ENCODE measurements at places on chromosomes 7 and 10. TPM values are rescaled to one million over a fixed set of nuclear protein-coding genes. Genes with fewer than 3 reads are reported as not detected.

DNA sequence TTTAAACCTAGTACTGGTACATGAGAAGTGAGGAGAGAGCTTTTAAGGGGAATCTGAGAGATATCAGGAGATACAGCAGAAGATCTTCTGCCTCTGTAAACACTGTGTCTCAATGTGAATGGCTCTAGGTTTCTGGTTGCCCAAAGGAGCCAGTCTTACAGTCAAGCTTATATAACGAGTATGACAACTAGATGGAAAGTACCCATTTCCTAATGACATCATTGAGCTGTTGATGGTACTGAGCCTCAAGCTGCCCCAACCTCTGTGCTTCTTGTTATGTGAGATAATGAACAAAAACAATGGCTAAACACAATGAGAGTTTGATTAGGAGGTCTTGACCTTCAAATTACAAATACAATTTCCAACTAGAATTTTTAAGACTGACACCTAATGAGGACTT is 451.5 kb downstream of the SORCS1 start:
- no peak for DNase-seq

The TFR2 gene
- total RNA-seq, result 0.29 TPM

The GBX1 gene
- total RNA-seq, result not detected

- DNase-seq, result no peak
These were observed 51.5 kb downstream of the CCDC71L start for GRCh38 chr7:106609416-106609815.

The TEX36 gene
- not detected for total RNA-seq

GRCh38 chr10:106557951-106558733 is 606.4 kb downstream of the SORCS1 start:
- DNase-seq, result no peak

- DNase-seq, result no peak
These were observed 38.4 kb upstream of the ANAPC16 start for GRCh38 chr10:72177454-72177853.

DNA sequence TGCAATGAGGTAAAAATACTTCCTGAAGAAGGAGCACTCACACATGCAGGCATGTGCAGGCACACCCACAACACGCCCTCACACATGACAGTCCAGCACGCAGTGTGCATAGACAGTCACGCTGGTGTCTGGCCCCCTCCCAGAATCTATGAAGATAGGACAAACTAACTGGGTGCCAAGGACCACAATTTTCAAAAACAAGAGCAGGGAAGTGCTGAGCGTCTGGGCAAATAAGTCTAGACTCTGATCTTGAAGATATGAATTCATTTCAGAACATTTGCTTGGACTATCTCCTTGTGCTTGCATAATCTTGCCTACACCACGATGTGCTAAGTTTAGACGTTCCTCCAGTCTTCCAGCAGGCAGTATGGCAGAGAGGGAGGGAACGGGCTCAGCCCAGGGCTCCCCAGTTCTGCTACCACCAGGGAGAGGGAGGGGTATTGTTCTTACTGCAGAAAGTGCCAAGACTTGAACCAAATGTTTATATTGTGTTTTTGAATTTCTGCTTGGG is 276.5 kb upstream of the KLF6 start:
- no peak for DNase-seq

The CPXM2 gene
- total RNA-seq, result 1.4 TPM

GRCh38 chr7:65980478-65981250 is 1.3 kb downstream of the GUSB start:
- peak; percentile 24 for DNase-seq

- no peak for DNase-seq
These were observed 3.1 kb upstream of the ELFN1 start for GRCh38 chr7:1666823-1667565.

The GDF10 gene
- total RNA-seq, result not detected

DNA sequence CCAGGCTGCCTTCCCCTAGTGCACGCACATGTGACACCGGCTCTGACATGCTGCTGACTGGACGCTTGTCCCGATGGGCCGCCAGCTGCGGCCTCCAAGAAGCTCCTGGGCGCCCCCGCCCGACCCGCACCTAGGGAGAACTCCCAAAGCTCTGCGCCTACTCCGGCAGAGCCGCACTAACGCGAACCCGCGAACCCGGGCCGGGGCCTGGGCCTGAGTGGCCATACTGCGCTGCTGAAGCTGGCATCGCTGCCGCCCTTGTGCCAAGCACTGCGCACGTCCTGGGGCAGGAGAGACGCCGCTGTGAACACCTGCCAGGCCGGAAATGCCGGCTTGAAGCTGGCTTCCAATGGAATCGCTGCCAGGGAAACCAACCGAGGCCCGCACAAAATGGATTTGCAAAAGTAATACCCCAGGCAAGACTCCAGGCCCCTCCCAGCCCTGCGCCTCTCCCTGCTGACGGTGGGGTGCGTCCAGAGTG is 85.1 kb downstream of the WASHC2A start:
- DNase-seq, result no peak

- no peak for DNase-seq
These were observed 21.4 kb upstream of the ATOH7 start for GRCh38 chr10:68253346-68253745.

- peak; percentile 87 for DNase-seq
These were observed 61.9 kb downstream of the SYPL1 start for GRCh38 chr7:106050002-106050745.

Measured in SK-MEL-5 (cell line).